ENCODE measurements at places on chromosomes 7 and 10.
A peak's percentile ranks its signal among the peaks of the same experiment; 100 is the strongest.

DNA sequence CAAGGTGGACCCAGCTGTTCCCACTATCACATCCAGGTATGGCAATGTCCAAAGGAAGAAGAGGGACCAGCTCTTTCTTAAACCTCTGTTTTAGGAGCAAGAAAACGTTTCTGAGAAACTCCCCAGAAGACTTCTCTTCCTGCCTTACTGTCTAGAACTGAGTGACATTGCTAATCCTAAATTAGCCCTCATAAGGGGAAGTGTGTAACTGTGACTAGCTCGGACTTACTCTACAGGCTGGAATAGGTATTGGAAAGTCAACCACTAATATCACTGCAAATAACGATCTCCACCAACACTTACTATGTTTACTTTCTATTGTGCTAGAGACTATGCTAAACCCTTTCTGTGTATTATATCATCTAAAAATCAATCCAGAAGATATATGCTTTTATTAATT, 49.9 kb upstream of the RELN start:
- no peak for DNase-seq

- no peak for DNase-seq
These were observed 266.0 kb downstream of the GRID1 start for GRCh38 chr10:86100581-86101061.

DNA sequence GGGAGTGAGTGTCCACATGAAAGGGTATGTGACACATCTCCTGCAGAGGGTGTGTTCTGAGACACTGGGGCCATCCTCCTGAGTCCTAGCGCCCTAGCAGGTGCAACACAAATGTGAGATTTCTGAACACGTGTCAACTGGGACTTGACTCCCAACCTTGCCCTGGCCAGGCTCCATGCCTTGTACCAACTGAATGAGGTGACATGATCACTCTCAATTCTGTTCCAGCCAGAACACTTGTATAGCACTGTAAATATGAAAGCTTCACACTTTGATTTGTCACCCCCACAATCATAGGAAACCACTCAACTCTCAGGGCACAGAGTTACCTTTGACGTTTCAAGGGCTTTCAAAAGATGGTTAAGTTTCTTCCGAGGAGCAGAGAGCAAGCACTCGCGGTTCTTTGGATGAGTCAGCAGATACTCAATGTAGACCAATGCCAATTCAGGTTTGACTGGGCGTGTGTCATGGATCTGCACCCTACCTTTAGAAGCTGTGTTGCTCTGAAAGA, 48.6 kb downstream of the NCAPG2 start:
- DNase-seq = no peak

- no peak for DNase-seq
These were observed 206.4 kb downstream of the ITGB1 start for GRCh38 chr10:32751582-32751981.

DNA sequence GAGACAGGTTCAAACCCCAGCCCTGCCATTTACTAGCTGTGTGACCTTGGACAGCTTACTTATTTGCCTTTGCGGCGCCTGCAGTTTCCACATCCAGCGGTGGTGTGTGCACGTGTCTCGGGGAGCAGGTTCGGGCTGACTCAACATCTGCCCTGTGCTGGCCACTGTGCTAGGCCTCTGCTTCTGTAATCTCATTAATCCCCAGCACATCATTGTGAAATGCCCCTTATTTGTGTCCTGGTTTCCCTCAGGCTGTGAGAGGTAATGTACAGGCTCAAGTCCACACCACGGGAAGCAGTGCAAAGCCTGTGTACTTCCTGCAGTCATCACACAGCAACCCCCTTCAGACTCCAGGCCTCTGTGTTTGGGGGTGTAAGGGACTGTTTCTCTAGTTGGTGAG, 285.7 kb downstream of the RPS24 start:
- no peak for DNase-seq

DNA sequence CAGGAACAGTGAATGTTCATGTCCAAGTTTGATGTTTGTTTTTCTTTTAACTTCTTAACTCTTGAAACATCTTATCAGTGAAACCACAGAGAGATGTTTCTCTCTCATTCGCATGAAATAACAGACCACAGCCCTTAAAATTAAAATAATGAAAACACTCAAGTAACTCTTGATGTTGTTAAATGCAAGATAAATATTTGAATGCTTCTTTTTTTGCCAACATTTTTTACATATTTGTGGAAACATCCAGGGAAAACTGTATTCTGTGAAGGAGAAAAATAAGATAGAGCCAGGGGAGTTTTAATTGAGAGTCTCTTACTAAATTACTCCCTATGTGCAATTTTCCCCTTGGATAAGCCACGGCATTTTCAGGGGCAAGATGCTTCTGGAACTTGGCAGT, 361.8 kb upstream of the MGMT start:
- DNase-seq = no peak

- no peak for DNase-seq
These were observed 39.2 kb downstream of the CH25H start for GRCh38 chr10:89167915-89168314.

DNA sequence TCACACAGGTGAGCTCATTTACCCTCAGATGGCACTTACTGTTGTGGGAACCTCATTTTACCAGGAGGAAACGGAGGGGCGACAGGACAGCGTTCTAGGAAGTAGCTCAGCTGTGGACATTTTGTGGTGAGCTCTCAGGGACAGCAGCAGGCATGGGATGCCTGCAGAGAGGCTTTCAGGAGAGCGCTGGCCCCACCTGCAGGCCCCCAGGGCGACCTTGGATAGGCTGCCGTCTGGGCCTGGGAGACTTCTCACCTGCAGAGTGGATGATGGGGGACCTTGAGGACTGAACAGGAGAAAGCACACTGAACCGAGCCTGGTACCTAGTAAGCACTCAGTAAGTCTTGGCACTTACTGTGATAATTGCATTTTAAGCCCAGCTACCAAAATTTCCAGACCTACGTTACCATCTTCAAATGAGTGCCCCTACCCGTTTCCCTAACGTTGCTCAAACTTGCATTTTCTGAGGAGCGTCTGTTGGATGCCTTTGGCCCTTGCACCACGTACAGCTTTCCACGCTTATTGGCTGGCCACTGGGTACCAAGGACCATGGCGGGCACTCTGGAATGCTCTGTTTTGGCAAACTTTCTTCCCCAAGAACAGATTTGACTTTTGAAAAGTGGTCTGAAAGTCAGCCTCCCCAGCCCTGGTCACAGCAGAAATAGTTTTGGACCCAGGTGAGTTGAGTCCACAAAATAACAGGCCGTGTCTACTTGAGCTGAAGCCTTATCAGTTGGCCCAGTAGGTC, 223.4 kb downstream of the EBF3 start:
- DNase-seq = no peak

- DNase-seq = no peak
These were observed 156.6 kb downstream of the CCDC3 start for GRCh38 chr10:12844811-12845483.

DNA sequence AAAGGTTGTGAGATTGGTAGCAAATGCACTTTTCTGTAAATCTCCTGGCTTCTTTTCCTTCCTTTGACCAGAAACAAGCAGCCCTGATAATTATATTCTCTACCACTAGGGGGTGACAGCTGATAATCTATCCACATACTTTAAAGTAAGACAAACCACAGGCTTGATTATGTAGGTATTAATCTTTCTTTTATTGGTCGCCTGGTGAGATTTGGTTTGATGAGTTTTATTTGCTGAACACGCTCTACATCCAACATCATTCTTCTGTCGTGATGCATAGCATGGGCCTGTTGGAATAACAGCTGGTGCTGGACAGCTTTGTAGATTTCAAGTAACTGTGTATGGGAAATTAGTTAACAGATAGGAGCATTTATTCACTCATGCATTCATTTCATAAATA, 63.5 kb downstream of the ZNF365 start:
- DNase-seq = no peak

DNA sequence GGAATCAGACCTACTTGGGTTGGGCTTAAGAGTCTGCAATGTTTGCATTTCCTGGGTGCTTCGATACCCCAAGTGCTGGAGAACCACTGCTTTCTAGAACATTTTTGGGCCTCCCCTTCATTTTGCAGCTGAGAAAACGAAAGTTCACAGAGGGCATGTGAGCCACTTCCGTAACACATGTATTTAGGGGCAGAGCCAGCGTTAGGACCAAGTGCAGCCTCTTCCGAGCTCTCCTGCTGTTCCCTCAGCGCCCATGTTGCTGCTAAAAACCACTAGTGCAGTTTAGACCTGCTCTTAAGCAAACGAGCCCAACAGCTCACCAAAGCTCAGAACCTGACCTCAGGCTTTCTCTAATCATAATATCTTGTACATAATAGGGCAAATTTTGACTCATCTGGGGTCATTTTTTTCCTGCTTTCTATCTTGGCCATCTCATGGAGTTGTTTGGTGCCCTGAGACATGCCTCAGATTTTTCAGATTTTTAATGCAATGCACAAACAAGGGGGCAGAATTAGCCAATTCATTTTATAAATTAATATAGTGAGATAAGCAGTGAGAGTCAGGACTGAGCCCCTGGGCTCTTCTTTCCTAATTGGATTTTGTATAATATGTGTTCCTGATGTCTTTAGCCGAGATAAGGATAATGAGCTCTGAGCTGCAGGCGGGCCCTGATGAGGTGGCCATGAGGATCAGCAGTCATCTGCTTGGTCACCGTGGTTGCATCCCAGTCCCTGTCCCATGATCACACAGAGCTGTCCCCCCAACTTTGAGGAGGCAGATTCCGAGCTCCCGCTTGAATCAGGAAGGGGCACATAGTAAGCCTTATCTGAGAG, 12.9 kb downstream of the BAG3 start:
- peak; percentile 11 for DNase-seq

DNA sequence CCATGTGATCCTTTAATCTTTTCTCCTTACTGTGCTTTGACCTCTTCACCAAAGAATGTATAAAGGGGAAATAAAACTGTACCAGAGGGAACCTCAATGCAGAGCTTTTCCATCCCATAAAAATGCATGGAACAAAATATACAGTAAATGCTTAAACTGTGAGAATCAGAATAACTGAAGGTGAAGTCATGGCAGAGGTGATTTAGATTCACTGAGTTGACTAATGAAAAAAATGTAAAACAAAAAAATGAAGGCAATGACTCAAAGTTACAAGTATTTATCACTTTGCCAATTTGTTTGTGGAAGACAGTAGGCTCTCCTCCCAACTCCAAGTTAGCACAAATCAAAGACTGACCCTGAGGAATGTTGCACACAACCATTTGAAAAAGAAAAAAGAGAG, 1331.6 kb upstream of the SORCS1 start:
- DNase-seq = no peak
